CD4-positive, CD25-positive, alpha-beta regulatory T cell (primary cell): ENCODE measurements at places on chromosomes 2 and 18. TPM values are rescaled to one million over a fixed set of nuclear protein-coding genes. Genes with fewer than 3 reads are reported as not detected.

CDH20 gene
- total RNA-seq: 0.25 TPM

REG1A gene
- not detected for total RNA-seq

SPR gene
- total RNA-seq: not detected

GNAL gene
- 0.76 TPM for total RNA-seq

- H3K27ac ChIP-seq: no peak overlapping the region
- no peak overlapping the region for H3K4me3 ChIP-seq
- no peak for DNase-seq
- H3K36me3 ChIP-seq: no peaks in the 10 kb centered on the region
- no peaks in the 10 kb centered on the region for H3K4me1 ChIP-seq
Observed at GRCh38 chr2:43001787-43002468, 209.5 kb upstream of the HAAO start.

GRCh38 chr2:71156573-71156972 lies 26.1 kb downstream of the MPHOSPH10 start:
- no peaks in the 10 kb centered on the region for H3K4me1 ChIP-seq
- no peak for DNase-seq
- no peak overlapping the region for H3K27ac ChIP-seq

GRCh38 chr2:129443865-129444739 lies 535.4 kb upstream of the RAB6C start:
- H3K27ac ChIP-seq: no peak overlapping the region
- H3K36me3 ChIP-seq: no peaks in the 10 kb centered on the region
- no peak for DNase-seq

- no peak for DNase-seq
- no peaks in the 10 kb centered on the region for H3K27me3 ChIP-seq
- no peak overlapping the region for H3K27ac ChIP-seq
- H3K36me3 ChIP-seq: no peaks in the 10 kb centered on the region
Observed at GRCh38 chr2:29063056-29063455, 11.3 kb downstream of the PCARE start.
